ENCODE measurements at places on chromosomes 5 and 9.

DNA sequence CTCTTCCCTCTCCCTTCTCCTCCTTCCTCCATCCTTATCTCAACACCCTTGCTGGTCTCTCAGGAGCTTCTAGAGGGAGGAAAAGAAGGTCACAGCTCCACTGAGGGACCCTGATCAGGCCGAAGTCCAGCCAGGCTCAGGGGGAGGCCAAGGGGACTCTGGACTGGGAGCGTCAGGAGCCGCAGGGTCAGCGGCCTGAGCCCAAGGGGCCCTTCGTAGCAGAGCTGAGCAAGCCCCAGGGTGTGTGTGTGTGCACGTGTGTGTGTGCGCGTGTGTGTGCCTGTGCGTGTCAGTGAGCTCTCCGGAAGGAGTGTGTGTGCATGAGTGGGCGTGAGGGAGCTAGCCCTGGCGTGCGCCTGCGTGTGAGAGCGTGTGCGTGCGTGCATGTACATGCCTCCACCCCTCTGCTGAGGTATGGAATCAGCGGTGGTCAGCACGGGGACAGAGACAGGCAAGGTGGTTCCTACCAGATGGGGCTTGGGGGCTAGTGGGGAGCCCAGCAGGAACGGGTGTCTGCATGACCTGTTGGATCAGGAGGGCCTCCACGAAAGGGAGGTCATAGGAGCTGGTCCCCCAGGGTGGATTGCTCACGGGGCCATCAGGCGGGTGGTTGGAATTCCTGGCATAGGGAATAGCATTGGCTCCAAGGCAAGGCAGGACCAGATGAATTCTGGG lies 10.0 kb upstream of the AGPAT2 start:
- DNase-seq: no peak

GRCh38 chr5:174222891-174223290 lies 177.4 kb downstream of the NSG2 start:
- DNase-seq: no peak

DNA sequence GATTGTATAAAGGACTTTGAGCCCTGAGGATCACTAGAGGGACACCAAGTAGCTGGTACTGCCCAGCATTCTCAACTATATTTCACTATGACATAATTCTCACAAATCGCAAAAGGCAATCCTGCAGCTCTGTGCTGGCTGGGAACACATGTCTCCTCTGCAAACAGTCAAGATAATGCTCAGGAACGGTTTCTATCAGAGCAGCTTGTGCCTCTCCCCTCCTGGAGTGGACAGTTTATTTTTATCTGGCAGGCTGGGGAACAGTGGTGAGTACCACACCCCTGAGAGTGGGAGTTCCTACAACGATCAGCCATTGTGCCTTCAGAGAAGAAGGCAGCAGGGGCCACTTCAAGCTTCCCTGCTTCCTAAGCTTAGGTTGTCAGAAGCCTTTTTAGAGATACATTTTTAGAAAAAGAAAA lies 65.8 kb downstream of the ERAP1 start:
- peak; percentile 98 for DNase-seq

GRCh38 chr5:14752497-14753071 lies 88.1 kb downstream of the OTULIN start:
- DNase-seq: no peak

- DNase-seq: no peak
These were observed 7.6 kb downstream of the FYB1 start for GRCh38 chr5:39211773-39212172.

DNA sequence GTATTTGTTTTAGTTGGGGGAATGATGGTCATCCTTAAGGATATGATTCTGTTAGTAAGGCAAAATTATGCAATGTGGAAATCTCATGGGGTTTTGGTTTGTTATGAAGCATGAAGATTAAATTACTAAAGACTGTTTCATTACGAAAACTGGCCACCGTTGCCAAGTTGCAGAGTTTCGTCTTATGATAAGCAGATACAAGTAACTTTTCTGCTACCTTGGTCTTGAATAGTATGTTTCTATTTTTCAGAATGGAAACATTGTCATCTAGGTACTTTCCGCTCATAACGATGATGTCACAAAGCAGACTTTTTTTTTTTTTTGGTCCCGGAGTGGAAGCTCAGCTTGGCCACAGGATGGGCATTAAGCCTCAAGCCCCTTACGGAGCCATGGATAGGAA lies 4.2 kb downstream of the CCNI2 start:
- no peak for DNase-seq

- DNase-seq: no peak
These were observed 100.4 kb downstream of the NREP start for GRCh38 chr5:111656580-111656979.

- DNase-seq: no peak
These were observed 105.2 kb downstream of the RGS3 start for GRCh38 chr9:113568571-113569321.

DNA sequence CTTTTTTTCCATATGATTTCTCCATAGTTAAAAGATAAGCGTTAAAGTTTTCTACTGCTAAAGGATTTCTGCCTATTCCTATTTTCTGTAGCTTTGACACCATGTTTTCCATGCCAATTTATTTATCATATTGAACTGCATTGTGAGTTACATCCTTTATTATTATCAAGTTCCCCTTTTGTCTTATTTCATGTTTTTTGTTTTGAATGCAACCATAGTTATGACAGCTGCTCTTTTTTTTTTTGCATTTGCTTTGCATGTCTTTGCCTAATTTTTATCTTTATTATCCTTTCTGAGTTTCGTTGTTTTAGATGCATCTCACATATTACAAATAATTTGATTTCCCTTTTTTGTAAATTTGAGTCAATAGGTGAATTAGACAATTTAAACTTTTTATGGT lies 161.5 kb downstream of the DEPDC1B start:
- no peak for DNase-seq

- no peak for DNase-seq
These were observed 4.1 kb upstream of the SLC1A1 start for GRCh38 chr9:4486176-4486575.

DNA sequence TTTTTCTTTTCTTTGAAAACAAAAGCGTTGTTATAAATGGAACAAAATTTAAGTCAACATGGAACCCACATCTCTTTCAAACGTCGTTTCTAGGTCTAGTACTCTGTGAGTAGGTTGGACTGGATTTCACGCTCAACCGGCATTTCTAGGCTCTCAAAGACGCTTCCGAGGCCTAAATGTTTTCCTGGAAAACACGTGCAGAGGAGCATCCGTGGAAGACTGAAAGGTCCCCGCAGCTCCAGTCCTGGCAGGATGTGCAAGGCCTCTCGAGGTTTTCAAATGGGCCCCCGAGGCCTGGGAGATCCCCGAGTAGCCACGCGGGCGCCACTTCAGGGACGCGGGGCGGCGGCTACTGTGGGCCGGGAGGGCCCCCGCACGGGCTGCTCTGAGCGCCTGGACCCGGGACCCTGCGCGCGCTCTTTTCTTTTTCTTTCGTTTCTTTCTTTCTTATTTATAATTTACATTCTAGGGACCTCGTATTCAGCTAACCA lies 4.2 kb upstream of the IRX2 start:
- DNase-seq: no peak

GRCh38 chr9:13705918-13706317 lies 426.4 kb upstream of the MPDZ start:
- no peak for DNase-seq

DNA sequence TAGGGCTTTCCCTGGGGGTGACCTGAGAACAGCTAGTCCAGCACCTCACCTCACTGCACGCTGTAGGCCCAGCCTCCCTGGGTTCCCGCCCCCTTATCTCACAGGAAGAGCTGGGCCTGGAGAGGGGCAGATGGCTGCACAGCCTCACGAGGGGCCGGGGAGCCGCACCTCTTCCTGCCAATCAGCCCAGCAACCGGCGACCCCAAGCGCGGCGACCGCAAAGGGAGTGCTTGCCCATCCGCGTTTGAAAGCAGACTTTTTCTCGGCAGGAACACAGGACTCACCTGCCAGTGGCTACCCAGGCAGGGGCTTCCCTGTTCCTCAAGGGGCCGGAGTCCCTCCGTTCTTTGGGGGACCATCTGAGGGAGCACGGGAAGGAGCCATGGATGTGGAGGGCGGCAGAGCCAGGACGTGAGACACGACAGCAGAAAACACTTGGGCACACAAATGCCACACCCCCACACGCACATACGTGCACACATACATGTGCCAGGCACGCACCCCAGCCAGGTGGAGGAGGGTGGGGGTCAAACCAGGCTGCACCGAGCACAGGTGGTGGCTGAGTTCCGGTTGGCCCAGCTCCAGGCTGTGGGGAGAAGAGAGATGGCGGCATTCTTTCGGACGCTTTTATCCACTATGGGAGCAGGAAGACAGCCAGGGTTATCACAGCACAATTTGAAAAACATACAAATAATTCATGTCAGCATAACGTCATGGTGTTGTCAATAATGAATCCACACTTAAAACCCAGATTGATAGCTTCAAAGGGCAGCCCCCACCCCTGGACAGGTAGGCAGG lies 11.3 kb downstream of the TMEM250 start:
- peak; percentile 96 for DNase-seq

- DNase-seq: no peak
These were observed 190.3 kb upstream of the FREM1 start for GRCh38 chr9:15100571-15100970.

DNA sequence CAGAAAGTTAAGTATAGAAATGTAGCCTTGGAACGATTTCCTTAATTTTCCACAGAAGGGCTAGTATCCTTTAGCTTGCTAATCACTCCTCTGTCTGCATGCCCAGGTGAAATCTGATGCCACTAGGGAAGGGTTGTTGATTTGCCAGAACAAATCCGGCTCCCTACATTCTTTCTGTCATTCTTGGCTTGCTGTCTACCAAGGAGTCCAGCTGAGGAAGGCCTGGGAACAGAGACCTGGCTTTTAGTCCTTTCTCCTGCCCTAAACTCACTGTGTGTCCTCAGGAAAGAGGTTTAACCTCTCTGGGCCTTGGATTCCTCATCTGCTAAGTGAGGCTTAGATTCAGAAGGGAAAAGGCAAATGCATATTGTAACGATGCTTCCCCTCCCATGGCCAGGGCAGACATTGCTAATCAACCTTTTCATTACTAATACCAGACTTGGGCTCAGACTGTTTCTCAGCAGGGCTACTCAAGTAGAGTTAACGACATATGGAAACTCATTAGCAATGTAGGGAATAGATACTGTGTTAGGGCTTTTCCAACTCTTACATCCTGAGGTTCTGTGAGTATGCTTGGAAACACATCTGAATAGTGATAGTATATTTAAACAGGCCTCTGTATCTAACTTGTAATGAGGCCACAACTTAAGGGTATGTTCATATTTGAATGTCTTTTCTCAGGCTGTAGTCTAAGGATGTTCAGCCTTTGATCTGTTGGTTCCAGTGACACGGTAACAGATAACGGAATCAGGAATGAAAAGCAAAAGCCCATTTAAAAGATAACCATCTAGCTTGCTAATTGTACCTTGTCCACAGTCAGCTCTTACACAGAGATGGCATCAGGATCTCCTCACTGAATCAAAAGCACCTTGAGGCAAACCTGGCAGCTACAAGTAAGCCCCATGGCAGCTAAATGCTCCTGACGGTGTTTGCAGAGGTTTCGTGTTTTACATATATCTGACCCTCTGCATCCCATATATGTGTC lies 4.1 kb downstream of the GALNT10 start:
- DNase-seq: no peak

- DNase-seq: peak; percentile 54
These were observed 966 bp downstream of the SNX2 start for GRCh38 chr5:122775550-122776542.

DNA sequence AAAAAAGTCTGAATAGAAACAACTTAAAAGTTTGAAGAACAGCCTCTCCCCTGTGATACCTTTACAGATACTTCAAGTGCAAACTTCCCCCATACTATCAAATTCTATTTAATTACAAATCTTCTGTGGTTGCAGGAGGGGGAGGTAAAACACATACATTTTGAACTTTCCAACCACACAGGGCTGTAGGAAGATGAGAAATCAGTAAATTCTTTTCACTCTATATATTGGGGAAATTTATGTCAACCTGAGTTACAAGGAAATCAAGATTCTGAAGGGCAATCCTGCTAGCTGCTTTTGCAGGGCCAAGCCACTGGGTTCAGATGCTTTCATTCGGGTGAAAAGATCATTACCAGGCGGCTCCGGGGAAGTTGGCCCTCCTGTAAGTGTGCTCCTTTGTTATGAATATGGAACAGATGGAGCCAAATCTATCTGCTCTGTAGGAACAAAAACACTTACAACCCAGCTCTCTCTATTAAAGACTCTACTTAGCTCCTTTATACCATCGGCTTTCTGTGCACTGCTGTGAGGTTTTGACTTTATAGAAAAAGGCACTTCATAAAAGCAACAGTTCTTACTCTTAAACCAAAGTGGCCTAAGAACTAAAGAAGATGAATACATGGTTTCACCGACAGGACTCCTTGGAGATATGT lies 269.1 kb downstream of the EFNA5 start:
- no peak for DNase-seq

GRCh38 chr5:133400120-133400519 lies 212.2 kb downstream of the FSTL4 start:
- DNase-seq: no peak

GRCh38 chr5:179486596-179487051 lies 63.7 kb upstream of the RUFY1 start:
- DNase-seq: no peak

DNA sequence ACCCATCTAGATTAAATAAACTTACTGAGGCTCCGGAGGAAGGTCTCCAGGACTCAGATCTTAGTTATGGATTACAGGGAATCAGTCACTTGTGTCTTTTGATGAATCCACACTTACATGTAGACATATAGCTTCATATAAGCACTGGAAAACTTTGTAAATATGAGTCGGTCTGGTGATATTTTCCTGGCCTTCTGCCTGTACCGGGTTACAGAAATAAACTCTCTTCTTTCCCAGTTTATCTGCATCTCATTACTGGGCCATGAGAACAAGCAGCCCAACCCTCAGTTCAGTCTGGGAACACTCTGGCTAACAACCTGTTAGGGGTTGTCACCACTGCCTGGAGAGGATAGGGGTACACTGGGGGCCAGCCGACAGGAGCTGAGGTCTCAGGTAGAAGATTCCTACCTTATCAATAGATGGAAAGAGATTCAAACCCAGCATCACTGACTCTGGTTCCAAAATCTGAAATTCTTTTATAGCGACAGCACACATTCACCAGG lies 59.1 kb downstream of the THBS4 start:
- DNase-seq: no peak

DNA sequence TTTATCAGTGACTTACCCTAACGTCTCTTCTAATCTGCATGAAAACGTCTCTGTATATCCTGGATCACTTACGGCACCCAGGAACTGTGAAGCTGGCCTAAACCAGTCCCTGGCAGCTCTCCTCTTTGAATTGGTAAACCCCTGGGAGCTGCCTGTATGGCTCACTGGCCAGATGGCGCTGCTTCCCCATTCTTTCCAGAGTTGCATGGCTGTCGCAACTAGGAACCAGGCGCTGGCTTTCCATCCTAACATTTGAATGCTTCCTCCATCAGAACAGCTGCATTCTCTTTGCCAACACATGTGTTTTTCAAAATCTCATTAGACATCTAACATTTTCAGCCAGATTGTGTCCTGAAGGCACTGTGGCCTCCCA lies 8.0 kb upstream of the PCA3 start:
- peak; percentile 3 for DNase-seq

GRCh38 chr9:22208846-22209585 lies 199.9 kb upstream of the CDKN2B start:
- DNase-seq: peak; percentile 13

GRCh38 chr5:111668477-111669414 lies 88.2 kb downstream of the NREP start:
- no peak for DNase-seq

All from hematopoietic multipotent progenitor cell treated with erythropoietin and hydrocortisone succinate and interleukin-3 and kit ligand, for 6 days (in vitro differentiated cells).